ENCODE measurements at places on chromosomes 5 and 9.
A peak's percentile ranks its signal among the peaks of the same experiment; 100 is the strongest.

DNA sequence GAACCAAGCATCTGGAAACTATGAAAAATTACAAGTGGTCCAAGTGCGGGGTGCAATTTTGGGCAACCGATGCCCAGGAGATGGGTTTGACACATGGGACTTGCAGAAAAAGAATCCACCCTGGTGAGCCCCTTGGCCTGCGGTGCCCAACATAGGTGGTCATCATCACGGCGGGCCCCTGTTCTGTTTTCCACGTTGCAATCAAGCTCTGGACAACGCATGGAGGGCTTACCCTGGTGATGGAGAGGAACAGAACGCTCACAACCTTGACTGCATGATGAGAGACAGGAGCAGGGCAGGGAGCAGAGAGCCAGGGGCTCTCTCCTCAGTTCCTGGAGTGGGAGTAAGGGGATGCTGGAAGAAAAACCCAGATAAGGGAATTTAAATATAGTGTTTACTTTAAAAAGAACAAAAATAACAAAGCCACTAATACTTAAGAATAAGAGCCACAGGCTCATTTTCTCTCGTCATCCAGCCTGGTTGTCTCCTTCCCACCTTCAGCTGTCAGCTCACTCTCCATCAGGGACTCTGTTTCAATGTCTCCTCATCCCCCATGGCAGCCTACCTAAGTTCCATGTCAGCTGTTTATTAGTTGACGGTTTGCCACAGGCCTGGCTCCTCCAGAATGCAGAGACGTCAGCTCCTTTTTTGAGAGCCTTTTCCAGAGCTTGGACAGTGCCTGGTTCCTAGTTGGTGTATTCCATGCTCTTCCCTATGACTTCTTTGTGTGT is 172.1 kb downstream of the GADD45G start:
- DNase-seq = no peak

- peak; percentile 70 for DNase-seq
Measured at GRCh38 chr9:91711755-91712601, 238.1 kb downstream of the ROR2 start.

DNA sequence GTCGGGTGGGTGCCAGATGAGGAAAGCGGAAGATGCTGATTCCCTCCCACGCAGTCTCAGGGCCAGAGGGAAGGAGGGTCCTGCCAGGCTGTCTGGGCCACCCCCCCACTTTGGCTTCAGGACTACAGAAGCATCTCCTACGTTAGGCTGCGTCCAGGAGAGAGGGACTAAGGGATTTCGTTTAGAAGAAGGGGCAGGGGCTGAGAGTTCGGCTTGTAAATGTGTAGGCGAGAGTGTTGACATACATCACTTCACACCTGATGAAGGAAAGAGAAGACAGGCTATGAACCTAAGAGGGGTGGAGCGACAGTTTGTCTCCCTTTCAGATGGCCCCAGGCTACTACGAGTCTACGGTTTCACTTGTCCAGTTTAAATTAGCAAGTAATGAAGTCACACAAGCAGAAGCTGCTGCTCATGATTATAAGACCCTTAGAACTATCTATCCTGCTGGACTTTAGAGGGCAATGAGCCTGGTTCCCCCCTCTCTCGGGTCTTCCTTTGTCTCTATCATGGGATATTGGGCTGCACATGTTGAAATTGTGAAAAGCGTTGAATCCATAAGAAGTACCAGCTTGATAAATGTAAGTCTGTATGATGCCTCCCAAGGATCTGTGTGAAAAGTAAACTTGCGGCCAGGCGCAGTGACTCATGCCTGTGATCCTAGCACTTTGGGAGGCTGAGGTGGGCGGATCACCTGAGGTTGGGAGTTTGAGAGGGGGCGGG is 193.0 kb downstream of the AOPEP start:
- DNase-seq = no peak

- no peak for DNase-seq
Measured at GRCh38 chr9:92968081-92968480, 20.8 kb downstream of the FGD3 start.

GRCh38 chr9:132069046-132069898 is 10.4 kb downstream of the MED27 start:
- DNase-seq = no peak

DNA sequence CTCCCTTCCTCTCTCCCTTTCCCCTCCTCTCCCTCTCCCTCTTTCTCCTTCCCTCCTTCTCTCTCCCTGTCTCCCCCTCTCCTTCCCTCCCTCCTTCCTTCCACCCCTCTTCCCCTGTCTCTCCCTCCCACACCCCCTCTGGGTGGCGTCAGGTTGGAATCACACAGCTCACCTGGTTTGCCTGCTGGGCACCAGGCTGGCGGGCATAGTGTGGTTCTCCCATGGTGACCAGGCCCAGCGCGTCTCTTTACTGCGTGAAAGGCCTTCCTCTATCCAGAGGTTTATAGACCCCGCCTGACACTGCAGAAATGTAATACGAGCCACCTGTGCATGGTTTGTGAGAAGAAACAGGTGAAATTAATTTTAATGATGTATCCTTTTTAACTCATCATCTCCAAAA is 76.2 kb downstream of the MRPL36 start:
- DNase-seq = no peak

- DNase-seq = peak; percentile 55
Measured at GRCh38 chr5:119386596-119387344, 31.0 kb downstream of the TNFAIP8 start.

DNA sequence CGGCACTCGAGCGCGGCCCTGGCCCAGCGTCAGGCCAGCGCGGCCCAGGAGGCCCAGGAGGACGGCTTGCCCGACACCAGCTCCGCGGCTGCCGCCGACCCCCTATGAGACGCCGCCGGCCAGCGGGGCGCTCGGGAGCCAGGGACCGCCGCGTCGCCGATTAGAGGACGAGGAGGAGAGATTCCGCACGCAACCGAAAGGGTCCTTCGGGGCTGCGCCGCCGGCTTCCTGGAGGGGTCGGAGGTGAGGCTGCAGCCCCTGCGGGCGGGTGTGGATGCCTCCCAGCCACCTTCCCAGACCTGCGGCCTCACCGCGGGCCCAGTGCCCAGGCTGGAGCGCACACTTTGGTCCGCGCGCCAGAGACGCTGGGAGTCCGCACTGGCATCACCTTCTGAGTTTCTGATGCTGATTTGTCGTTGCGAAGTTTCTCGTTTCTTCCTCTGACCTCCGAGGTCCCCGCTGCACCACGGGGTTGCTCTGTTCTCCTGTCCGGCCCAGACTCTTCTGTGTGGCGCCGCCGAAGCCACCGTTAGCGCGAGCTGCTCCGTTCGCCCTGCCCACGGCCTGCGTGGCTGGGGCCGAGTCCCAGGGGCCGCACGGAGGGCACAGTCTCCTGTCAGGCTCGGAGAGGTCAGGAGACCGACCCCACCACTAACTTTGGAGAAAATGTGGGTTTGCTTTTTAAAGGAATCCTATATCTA is 42.6 kb upstream of the CACNA1B start:
- DNase-seq = no peak

Measured in suppressor macrophage (primary cell).